Sigmoid colon (tissue), 7 donors: ENCODE measurements at places on chromosomes 13 and 19.
A peak's percentile ranks its signal among the peaks of the same experiment; 100 is the strongest.

GRCh38 chr13:34640179-34640992 lies 301.7 kb upstream of the NBEA start:
- no peak for DNase-seq
- H3K27ac ChIP-seq, result no peak overlapping the region

- no peaks in the 10 kb centered on the region for H3K4me1 ChIP-seq
- no peak overlapping the region for H3K4me3 ChIP-seq
- H3K27ac ChIP-seq, result no peak overlapping the region
- H3K36me3 ChIP-seq, result no peaks in the 10 kb centered on the region
- H3K27me3 ChIP-seq, result peaks cover 10% of the 10 kb centered on the region
Observed at GRCh38 chr19:19113040-19113626, 25.1 kb downstream of the TMEM161A start.

- H3K4me1 ChIP-seq, result no peaks in the 10 kb centered on the region
- no peak overlapping the region for H3K4me3 ChIP-seq
- H3K27me3 ChIP-seq, result no peaks in the 10 kb centered on the region
- DNase-seq, result no peak
Observed at GRCh38 chr19:2865334-2866100, 1.6 kb upstream of the ZNF556 start.

GRCh38 chr13:32491028-32491427 lies 47.6 kb downstream of the N4BP2L2 start:
- no peaks in the 10 kb centered on the region for H3K4me1 ChIP-seq
- no peak overlapping the region for H3K27ac ChIP-seq
- no peaks in the 10 kb centered on the region for H3K27me3 ChIP-seq
- H3K36me3 ChIP-seq, result no peaks in the 10 kb centered on the region
- DNase-seq, result no peak

DNA sequence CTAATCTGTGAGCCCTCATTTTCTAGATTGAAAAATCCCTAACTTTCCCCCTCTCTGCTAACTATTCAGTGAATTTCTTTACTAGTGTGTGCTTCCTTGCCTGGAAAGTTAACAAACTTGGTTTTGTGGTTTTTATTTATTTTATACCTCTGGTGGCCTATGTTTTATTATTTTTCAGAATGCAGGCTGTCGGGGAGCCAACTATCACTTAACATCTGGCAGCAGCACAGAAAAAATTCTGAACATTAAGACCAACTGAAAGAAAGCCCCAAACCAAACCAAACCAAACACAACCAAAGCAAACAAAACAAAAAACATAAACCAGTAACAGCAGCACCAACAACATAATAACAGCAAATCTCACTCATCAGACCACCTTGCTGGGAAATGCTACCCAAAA lies 109.0 kb upstream of the KL start:
- no peak for DNase-seq
- H3K27ac ChIP-seq, result no peak overlapping the region
- no peak overlapping the region for H3K4me3 ChIP-seq

- no peaks in the 10 kb centered on the region for H3K36me3 ChIP-seq
- H3K4me1 ChIP-seq, result peaks cover 42% of the 10 kb centered on the region
Observed at GRCh38 chr19:35143818-35144217, 763 bp downstream of the FXYD7 start.

DNA sequence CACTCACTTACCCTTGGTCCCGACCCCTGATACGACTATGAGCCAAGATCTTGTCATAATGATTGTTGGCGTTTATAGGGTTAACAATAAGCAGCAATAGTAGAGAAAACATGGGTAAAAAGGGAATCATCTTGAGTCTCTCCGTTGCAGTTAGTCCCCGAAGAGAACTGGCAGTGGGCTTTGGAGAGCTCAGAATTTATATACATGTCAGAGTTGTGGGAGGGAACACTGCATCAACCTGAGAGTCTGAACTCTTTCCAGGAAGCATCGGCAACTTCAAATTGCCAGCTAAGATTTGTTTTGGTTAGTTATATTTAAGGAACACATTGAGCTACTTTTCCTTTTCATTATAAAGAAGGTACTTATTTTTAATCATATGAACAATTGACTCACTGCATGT lies at the start of gene POSTN:
Gene POSTN, minus strand, starts transcription at position 172 of the 400 bp plus-strand sequence. Its CDS starts 42 bp downstream, at position 130.
- peak within 1 kb of the TSS; percentile 57 for H3K27ac ChIP-seq
- H3K4me3 ChIP-seq, result peak within 1 kb of the TSS; percentile 3
- H3K36me3 ChIP-seq, result no peaks in the 10 kb centered on the region
- no peak for DNase-seq

GRCh38 chr13:73948848-73949529 lies 185.2 kb downstream of the KLF12 start:
- no peaks in the 10 kb centered on the region for H3K36me3 ChIP-seq
- no peak overlapping the region for H3K27ac ChIP-seq
- no peak for DNase-seq
- peaks cover 21% of the 10 kb centered on the region for H3K4me1 ChIP-seq
- no peak overlapping the region for H3K4me3 ChIP-seq
- H3K27me3 ChIP-seq, result no peaks in the 10 kb centered on the region
